ENCODE measurements at places on chromosomes 7 and 10.
A peak's percentile ranks its signal among the peaks of the same experiment; 100 is the strongest.

GRCh38 chr7:42618651-42619360 lies 293.1 kb downstream of the C7orf25 start:
- DNase-seq, result no peak

GRCh38 chr10:44958898-44959246 lies 730 bp upstream of the RASSF4 start:
- no peak for DNase-seq

- DNase-seq, result no peak
Measured at GRCh38 chr10:43685744-43686143, 37.1 kb upstream of the ZNF32 start.

- DNase-seq, result no peak
Measured at GRCh38 chr10:71836596-71836974, 14.5 kb downstream of the PSAP start.

- DNase-seq, result no peak
Measured at GRCh38 chr7:94612253-94612652, 43.7 kb downstream of the SGCE start.

- no peak for DNase-seq
Measured at GRCh38 chr10:73021050-73021449, 66.4 kb upstream of the PLA2G12B start.

- peak; percentile 83 for DNase-seq
Measured at GRCh38 chr7:24757353-24758275, at the start of gene GSDME. Gene GSDME, minus strand, starts transcription at chr7:24757464. Its CDS starts 7,690 bp downstream, at chr7:24749774.

DNA sequence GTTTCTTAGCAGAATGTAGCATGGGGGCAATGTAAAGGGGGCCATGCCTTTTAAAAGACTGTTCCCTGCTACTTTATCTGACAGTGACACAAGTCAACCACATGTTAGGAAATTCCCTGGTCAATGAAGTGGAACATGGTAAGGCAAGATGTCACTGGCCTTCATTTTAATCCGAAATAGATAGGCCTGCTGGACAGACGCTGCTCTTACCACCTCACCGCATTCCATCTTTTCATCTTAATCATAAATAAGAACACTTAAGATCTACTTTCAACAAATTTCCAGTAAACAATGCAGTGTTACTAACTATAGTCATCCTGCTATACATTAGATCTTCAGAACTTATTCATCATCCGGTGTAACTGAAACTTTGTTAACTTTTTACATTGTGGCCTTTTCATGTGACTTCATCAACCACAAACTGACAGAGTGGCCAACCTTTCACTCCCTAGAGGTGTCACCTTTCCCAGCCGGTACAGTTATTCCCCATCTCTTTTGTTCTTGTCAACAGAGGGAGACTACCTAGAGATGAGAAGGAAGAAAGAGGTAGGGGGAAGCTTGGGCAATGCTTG lies 15.6 kb downstream of the ASB4 start:
- no peak for DNase-seq

DNA sequence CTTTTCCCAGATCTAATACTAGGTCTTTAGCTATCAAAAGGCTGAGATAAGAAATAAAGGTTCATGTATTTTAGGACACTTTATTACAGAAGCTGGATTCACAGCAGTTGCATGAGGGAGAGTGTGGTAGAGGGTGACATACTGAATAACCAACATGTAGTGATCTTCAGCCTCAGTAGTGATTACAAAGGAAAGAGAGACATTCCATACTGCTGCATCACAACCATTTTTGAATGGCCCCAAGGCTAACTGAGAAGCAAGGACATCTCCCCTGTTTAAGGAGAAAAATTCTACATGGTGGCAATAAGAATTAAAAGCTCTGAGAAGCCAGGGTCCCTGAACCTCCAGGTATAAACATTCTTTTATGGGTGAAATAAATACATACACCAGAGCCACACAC lies 35.3 kb downstream of the COG5 start:
- no peak for DNase-seq

DNA sequence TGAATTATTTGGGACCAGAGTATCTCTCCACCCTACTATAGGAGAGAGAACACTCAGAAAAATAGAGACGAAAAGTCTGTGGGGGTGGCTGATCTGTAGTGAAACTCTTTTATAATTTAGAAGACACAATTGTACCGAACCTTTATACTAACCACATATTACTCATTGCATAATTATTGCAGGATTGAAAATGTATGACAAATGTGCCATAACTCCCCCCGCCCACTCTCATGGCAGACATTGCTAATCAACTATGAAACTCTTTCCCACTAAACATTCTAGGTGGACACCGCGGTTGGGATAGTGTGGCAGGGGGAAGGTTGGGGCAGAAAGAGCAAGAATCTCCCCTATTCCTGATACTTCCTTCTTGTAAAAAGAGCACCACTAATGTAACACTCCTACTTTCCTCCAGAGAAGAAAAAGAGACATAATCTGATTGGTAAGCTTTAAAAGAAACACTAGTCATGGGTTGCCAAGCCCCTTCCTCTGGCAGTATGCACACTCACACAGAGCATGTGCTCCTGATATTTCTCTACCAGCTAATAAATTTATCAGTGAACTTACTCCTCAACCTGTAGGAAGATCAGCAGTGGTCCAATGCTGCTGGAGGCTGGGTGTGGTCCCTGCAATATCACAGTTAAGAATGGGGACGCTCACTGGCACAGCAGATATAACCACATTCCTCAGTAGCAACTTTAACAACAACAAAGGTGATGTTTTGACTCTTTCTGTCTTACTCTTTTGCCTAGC lies 18.7 kb upstream of the ARID5B start:
- no peak for DNase-seq

- DNase-seq, result no peak
Measured at GRCh38 chr10:99758211-99758891, 24.1 kb upstream of the ABCC2 start.

DNA sequence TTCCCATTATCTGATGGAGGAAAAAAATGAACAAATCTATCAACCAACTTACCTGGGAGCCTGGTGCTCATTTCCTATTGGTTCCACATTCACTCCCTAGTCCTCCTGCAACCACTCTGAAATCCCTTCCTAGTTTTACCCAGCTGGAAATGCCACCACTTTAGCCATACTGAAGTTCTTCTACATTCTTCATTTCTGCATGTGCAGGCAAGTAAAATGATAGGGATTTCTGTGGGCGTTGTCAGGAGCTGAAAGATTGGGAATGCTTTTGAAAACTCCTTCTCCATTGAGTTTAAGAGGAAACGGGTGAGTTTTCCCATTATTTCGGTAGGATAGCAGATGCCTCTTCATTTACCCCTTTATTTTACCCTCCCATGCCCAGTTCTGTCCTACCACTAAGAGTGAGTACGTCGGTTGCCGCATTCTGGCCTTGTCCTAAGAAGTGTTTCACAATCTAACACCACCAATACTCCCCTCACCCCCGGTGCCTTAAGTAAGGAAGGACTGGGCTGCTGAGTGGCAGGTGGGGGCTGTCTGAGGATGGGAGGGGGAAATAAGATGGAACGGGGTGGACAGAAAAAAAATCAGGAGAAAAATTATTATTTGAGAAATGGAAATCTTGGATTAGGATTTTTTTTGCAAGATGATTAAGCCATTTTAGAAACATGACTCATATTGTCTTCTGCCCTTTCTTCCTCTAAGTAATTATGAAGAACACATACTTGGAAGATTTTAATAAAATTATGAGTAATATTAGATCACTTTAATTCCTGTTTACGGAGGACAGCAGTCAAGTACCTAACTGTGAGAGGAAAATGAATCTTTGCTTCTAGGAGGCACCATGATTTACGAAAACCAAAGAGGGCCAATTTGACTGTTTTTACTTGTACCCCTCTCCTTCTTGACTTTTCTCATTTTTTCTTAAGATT lies 13.2 kb upstream of the TAS2R60 start:
- no peak for DNase-seq

- DNase-seq, result no peak
Measured at GRCh38 chr10:124306922-124307371, 111.8 kb downstream of the OAT start.

- no peak for DNase-seq
Measured at GRCh38 chr7:26520483-26520882, 228.8 kb downstream of the SNX10 start.

GRCh38 chr10:29648114-29648982 lies 13.6 kb upstream of the SVIL start:
- no peak for DNase-seq

DNA sequence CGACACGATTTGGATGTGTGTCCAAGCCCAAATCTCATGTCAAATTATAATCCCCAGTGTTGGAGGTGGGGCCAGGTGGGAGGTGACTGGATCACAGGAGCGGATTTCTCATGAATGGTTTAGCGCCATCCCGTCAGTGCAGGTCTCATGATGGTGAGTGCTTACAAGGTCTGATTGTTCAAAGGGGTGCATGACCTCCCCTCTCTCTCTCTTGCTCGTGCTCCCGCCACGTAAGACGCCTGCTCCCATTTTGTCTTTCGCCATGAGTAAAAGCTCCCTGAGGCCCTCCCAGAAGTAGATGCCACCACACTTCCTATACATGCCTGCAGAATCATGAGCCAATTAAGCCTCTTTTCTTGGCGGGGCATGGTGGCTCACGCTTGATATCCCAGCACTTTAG lies 71.5 kb upstream of the NANOS1 start:
- DNase-seq, result peak; percentile 32

DNA sequence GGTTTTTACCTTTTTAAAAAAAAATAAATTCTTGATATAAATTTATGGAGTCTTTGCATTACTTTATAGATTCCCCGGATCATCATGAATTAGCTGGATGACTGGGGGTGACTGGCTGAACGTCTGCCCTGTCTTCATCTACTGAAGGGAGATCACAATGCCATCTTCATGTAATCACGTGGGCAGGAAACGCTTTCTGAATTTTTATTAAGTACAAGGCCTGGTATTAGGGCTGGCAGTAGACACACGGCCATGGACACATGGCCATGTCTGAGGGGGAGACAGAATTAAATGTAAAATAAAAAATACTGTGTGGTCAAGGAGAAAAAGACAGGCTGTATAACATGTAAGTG lies 111.2 kb downstream of the VIPR2 start:
- no peak for DNase-seq

DNA sequence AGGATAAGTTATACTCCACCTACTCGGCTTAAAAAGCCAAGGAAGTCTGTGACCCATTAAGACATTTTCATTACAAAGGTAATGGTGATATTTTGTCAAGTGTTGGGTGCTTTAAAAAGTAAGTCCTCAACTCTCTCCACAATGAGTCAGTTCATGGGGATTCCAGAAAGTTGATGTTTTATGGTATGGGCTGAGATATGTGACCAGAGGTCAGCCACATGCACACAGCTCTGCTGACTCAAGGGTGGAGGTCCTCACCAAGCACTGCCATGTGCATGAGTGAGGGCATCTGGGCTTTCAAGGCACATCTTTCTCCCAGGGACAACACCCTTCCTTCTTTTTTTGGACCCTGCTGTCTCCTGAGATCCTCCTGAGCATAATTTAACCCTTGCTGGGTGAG lies 292.9 kb downstream of the PTEN start:
- no peak for DNase-seq

DNA sequence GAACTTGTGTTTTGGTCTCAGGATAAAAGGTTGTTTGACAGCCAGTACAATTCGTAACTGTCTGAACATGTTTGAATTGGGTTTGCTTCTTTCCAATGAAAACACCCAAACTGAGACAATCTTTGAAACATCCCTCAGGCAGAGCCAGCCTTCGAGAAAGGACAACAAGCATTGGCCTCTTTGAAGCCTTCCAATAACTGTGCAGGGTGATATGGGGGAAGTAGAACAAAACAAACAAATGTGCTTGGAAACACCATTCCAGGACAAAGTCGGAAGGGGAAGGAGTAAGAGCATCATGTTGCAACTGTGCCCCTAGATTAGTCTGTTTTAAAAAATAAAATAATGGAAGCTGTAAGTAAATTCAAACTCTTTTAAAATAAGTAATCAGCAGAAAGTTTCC lies 39.5 kb downstream of the IL2RA start:
- no peak for DNase-seq

DNA sequence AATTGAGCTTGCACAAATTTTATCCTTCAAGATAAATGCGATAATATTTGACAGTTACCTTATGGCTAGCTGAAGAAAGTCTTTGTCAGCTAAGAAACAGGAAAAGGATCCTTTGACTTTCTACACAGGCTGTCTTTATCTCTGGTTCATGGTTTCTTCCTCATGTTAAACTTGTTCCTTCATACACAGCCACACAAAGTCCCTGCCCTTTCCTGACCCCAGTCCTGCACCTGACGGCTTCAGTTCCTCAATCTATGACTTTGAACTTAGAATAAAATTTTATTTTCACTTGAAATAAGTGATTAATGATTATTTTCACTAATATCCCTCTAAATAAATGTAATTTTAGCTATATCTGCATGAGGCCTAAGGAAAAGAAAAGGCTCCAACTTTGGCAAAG lies 77.8 kb upstream of the PRSS1 start:
- DNase-seq, result no peak

- DNase-seq, result no peak
Measured at GRCh38 chr7:50394315-50394714, 55.8 kb downstream of the FIGNL1 start.

GRCh38 chr10:70466951-70467350 lies 11.6 kb upstream of the PALD1 start:
- DNase-seq, result no peak

GRCh38 chr10:129662426-129662825 lies 195.4 kb downstream of the MGMT start:
- DNase-seq, result no peak

GRCh38 chr10:76401006-76401405 lies 969.6 kb downstream of the LRMDA start:
- no peak for DNase-seq

DNA sequence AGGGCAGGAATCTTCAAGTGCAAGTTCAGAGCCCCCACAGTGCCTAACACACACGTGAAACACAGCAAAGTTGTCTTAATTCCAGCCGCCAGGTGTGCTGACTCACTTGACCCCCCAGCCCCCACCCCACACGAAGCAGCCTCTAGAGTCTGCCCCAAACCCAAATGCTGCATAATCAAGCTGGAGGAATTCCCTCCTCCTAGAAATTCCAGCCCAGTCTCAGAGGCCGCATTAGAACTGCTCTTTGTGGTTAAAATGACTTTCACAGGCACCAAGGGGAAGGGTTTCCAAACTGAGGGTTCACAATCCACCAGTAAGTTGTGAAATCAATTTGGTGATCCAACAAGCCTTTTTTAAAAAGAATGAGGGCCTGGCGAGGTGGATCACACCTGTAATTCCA lies 67.0 kb upstream of the PLXNA4 start:
- no peak for DNase-seq

DNA sequence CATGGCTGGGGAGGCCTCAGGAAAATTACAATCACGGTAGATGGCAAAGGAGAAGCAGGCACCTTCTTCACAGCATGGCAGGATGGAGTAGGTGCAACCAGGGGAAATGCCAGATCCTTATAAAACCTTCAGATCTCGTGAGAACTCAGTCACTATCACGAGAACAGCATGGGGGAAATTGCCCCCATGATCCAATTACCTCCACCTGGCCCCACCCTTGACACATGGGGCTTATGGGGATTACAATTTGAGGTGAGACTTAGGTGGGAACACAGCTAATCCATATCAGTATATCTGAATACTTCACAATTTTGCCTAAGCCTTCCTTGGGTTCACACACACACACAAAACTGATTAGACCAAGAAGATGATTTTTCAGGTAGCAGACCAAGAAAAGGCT lies 145.1 kb upstream of the COL1A2 start:
- DNase-seq, result no peak

- peak; percentile 29 for DNase-seq
Measured at GRCh38 chr10:1150638-1150955, 94.4 kb downstream of the WDR37 start.

GRCh38 chr7:85023066-85023712 lies 163.7 kb downstream of the SEMA3D start:
- no peak for DNase-seq
